Aorta (tissue), 5 donors: ENCODE measurements at places on chromosomes 5 and 9.
A peak's percentile ranks its signal among the peaks of the same experiment; 100 is the strongest.

- H3K4me1 ChIP-seq, result no peaks in the 10 kb centered on the region
- no peak overlapping the region for H3K27ac ChIP-seq
Observed at GRCh38 chr9:3243683-3244082, 282.1 kb downstream of the RFX3 start.

DNA sequence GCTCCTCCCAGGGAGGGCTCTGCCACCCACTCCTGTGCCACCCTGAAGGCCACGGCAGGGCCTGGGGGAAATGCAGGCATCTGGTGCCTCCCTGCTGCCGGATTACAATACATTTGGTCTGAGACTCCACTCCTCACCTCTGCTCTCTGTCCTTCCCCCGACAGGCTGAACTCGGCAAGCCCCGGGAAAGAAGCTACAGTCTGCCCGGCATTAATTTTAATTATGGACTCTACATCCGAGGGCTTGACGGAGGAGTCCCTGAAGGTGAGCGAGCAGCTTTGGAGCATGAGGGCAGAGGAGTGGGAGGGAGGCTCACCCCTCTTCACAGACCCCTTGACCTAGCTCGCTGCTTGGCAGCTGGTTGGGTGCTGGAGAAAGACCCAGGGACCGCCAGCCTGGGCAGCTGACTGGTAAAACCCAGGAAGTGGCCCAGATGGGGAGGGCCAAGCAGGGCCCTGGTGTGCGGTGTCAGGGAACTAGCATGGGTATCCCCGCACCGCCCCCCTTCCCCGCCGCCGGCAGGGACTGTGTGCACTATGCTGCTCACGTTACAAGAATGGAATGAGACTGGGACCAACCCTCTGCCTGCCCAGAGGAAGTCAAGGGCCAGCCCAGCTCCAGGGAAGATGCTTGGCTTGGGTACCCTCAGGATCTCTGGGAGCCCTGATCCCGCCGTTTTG is 83.7 kb upstream of the BARHL1 start:
- no peaks in the 10 kb centered on the region for H3K36me3 ChIP-seq
- no peak overlapping the region for H3K4me3 ChIP-seq
- peaks cover 4% of the 10 kb centered on the region for H3K27me3 ChIP-seq
- no peak for DNase-seq
- no peaks in the 10 kb centered on the region for H3K4me1 ChIP-seq

DNA sequence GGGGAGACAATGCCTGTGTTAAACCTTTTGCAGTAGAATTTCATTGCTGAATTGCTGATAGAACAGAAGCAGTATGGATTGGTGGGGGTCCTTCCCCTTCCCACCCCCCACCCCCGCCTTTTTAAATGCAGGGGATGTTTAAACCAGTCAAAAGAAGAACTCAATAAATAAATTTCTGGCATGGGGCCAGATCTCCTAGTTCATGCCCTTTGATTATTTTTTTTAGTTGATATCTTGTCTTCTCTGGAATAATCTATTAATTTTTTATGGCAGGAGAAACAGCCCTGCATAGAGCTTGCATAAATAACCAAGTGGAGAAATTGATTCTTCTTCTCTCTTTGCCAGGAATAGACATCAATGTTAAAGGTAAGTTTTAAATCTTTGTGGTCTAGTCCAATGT is 72.8 kb downstream of the SLF1 start:
- H3K36me3 ChIP-seq, result no peaks in the 10 kb centered on the region
- no peak for DNase-seq
- no peak overlapping the region for H3K27ac ChIP-seq

GRCh38 chr9:108103046-108103693 is 613.6 kb upstream of the KLF4 start:
- H3K4me1 ChIP-seq, result no peaks in the 10 kb centered on the region
- H3K36me3 ChIP-seq, result no peaks in the 10 kb centered on the region
- no peak for DNase-seq
- H3K27me3 ChIP-seq, result no peaks in the 10 kb centered on the region
- H3K4me3 ChIP-seq, result no peak overlapping the region

- H3K4me1 ChIP-seq, result no peaks in the 10 kb centered on the region
- no peak overlapping the region for H3K27ac ChIP-seq
- no peak overlapping the region for H3K4me3 ChIP-seq
- H3K36me3 ChIP-seq, result no peaks in the 10 kb centered on the region
- peak; percentile 81 for DNase-seq
Observed at GRCh38 chr9:86126998-86127972, 27.9 kb upstream of the GOLM1 start.

- H3K36me3 ChIP-seq, result no peaks in the 10 kb centered on the region
- no peak overlapping the region for H3K4me3 ChIP-seq
Observed at GRCh38 chr5:132259069-132259851, 1.8 kb downstream of the PDLIM4 start.
